ENCODE measurements at places on chromosomes 7 and 10. TPM values are rescaled to one million over a fixed set of nuclear protein-coding genes. Genes with fewer than 3 reads are reported as not detected.

CYP3A7 gene
- total RNA-seq = not detected

PRPS1L1 gene
- not detected for total RNA-seq

- peak; percentile 1 for ATAC-seq
Observed at GRCh38 chr7:151080067-151080521, 515 bp downstream of the FASTK start.

PVRIG gene
- total RNA-seq = not detected

GRCh38 chr7:88115258-88115796, 104.5 kb downstream of the SRI start:
- no peak for ATAC-seq

SLC18A3 gene
- total RNA-seq = 0.12 TPM

All from gastroesophageal sphincter (tissue), 4 donors.